ENCODE measurements at places on chromosomes 16 and 17. TPM values are rescaled to one million over a fixed set of nuclear protein-coding genes. Genes with fewer than 3 reads are reported as not detected.

GRCh38 chr17:51630101-51630671 is 369.8 kb downstream of the UTP18 start:
- DNase-seq, result no peak

- DNase-seq, result peak; percentile 62
Measured at GRCh38 chr17:65742403-65743307, 181.2 kb upstream of the AXIN2 start.

- DNase-seq, result no peak
Measured at GRCh38 chr16:4239020-4239419, 2.9 kb downstream of the SRL start.

The HOXB13 gene
- polyA plus RNA-seq, result not detected

DNA sequence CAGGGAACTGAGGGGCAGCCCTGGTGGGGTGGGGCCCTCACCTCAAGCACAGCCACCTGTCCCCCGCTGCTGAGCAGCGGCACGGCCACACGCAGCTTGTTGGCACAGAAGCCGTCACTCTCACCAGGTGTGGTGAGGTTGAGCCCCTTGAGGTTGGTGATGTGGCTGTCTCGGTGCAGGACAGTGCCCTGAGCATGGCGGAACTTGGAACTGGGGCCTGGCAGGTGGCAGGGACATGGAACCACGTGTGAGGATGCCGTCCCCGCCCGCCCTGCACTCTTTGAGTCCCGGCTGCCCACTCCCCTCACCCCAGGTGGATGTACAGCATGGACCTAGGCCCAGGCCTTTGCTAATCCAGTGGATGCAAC is 9.7 kb upstream of the VASN start:
- DNase-seq, result no peak

GRCh38 chr16:24918641-24919040 is 72.9 kb downstream of the SLC5A11 start:
- DNase-seq, result no peak
